Cardiac fibroblast (primary cell): ENCODE measurements at places on chromosomes 2 and 18.

- no peak for DNase-seq
Measured at GRCh38 chr2:25808006-25808383, 70.3 kb downstream of the ASXL2 start.

GRCh38 chr2:156021146-156022040 lies 311.1 kb downstream of the NR4A2 start:
- no peak for DNase-seq

GRCh38 chr2:69740502-69740951 lies 1.4 kb upstream of the ANXA4 start:
- no peak for DNase-seq

DNA sequence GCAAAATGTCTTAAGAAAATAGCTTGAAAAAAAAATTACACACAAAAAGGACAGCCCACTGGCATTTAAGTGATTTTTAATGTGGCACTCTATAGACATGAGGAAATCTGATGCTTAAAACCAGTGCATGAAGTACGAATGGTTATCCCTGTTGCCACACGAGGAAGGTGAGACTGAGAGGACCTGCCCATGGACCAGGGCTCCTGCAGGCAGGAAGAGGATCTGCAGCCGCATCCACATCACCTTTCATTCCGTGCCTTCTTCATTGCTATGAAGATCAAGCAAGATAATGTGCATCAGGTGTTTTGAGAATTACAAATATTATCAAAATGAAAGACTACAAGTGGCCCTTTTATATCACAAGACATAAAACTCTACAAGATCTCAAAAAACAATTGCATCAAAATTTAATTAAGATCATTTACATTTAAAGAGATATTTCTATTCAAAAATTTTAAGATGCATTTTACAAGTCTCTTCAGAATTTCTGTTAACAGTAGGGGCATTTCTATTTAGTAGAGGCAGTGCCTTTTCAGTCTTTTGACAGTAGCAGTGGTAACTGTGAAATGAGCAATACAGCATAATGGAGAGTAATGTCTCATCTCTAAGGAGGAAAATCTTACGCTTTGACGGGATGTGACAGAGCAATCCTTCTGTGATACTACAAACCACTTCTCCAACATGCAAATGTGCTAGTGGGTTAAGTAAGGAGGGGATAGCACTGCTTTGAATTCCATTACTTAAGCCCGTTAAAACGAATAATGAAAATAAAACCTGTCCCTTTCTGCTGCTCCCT lies 83.4 kb downstream of the SLC5A7 start:
- no peak for DNase-seq

DNA sequence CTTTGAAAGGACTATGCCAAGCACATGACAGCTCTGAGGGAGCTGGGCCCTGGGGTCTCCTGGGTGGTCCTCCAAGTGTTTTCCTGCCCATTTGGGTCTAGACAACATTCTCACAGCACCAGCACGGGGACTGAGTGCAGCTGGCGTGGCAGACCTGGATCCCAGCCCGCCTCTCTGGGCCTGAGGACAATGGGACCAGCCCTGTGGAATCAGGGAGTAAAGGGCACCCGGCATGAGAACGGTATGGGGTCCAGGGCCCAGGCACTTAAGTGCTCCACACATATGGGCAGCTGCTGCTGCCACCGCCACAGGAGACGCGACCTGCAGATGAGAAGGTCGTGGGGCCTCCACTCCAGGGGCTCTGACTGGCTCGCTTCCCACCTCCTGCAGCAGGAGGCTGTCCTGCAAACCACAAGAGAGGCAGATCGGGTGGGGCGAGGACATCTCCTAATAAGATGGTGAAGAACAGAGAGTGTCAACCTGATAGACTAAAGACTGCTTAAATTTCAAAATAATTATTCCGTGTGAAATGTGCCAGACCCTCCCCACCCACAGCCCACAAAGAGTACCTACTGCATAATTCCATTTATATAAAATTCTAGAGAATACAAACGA lies 46.3 kb downstream of the FAM178B start:
- no peak for DNase-seq

DNA sequence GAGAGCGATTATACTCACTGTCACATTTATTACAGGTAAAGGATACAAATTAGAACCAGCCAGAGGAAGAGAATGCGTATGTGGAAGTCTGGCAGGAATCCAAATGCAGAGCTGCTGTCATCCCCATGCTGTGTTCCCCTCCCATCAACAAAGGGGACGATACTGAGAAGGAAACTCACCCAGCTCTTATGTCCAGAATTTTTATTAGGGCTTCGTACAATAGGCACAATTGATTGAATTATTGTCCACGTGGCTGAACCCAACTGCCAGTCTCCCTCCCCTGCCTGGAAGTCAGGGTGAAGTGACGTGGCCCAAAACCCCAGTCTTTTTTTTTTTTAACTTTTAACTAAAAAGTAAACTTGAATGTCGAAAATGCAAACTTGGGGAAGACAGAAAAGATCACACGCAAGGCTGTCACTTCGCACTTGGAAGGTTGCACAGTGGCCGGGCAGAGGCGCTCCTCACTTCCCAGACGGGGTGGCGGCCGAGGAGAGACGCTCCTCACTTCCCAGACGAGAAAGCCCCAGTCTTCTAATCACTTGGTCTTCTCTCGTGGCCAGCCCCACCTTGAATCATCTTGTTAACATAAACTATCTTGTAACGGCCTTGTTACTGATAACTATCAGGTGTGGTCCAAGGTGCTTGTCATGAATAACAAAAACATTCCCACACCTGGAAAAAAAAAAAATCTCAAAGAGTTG lies 40.0 kb upstream of the ITSN2 start:
- DNase-seq, result no peak

GRCh38 chr2:168254158-168254935 lies 7.0 kb upstream of the STK39 start:
- peak; percentile 58 for DNase-seq

- DNase-seq, result no peak
Measured at GRCh38 chr2:223625652-223626051, 23.5 kb upstream of the SCG2 start.

DNA sequence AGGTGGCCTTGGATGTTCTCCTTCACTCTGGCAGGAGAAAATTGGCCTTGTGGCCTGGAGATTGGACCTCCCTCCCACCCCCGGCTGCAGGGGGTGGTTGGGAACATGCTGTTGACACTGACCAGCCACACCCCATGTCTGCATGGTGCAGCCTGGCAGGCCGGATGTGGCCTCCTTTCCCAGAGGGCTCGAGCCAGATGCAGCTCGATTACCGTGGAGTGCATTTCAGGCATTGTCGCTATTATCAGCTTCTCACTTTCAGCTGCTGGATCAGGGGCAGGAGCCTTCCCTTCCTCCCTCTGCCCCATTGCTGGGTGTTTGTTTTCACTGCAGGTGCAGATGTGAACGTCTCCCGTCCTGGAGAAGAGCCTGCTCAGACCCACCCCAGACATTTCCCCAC lies 211.0 kb upstream of the SIX2 start:
- DNase-seq, result no peak

- no peak for DNase-seq
Measured at GRCh38 chr2:139059617-139060016, 279.4 kb upstream of the NXPH2 start.

GRCh38 chr2:24087032-24087431 lies 2.4 kb upstream of the TP53I3 start:
- no peak for DNase-seq

GRCh38 chr18:36600548-36600947 lies 228.3 kb downstream of the TPGS2 start:
- no peak for DNase-seq

- DNase-seq, result peak; percentile 20
Measured at GRCh38 chr2:15521641-15522181, 39.4 kb downstream of the NBAS start.

- DNase-seq, result no peak
Measured at GRCh38 chr2:160408173-160408958, 85.2 kb downstream of the RBMS1 start.

DNA sequence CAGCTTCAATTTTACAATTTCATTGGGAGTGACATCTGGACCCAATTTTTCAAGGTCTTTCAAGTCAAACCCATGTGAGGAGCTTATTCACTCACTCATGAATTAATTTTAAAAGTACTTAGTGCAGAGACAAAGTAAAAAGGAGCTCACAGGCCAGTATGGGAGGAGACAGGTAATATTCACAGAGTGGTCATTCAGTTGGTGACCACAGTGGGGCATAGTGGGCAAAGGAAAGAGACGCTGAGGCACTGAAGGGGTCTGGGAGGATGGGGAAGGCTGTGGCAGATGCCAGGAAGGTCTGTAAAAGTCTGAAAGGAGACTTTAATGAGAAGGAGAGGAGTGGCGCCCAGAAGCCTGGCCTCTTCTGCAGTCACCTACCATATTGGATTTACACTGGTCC lies 76.0 kb downstream of the CD8B2 start:
- no peak for DNase-seq

- no peak for DNase-seq
Measured at GRCh38 chr2:21301871-21302455, 178.2 kb downstream of the TDRD15 start.

- no peak for DNase-seq
Measured at GRCh38 chr2:162712598-162712997, 126.0 kb downstream of the KCNH7 start.

DNA sequence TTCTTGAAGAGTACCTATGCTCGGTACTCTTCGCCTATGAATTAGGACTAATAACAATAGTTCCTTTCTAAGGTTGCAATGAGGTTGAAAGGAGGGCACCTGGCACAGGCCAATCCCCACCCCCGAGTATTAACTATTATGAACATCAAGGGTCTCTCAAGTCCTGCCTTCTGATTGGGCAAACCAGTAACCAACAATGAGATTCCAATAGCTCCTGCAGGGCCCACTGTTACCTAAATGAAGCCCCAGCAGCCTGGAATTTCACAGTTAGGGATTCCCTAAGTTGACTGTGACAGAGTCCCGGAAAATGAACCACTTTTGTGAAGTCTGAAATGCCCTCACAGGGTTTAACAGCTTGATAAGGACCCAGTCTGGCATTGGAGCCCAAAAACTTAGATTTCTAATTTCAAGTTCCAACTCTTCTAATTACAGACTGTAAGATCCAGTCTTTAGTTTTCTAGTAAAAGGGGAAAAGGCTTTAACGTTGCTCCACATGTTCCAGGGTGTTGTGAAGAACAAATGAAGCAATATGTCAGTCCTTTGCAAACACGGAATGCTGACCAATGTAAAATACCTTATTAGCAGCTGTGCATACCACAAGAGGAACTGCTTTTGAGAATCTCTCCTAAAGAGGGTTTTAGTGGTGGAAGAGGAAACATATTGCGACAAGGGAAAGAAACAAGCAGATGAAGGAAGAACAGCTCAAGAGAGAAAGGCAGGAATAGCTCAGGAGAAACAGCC lies 277.7 kb upstream of the MAP2 start:
- DNase-seq, result no peak

DNA sequence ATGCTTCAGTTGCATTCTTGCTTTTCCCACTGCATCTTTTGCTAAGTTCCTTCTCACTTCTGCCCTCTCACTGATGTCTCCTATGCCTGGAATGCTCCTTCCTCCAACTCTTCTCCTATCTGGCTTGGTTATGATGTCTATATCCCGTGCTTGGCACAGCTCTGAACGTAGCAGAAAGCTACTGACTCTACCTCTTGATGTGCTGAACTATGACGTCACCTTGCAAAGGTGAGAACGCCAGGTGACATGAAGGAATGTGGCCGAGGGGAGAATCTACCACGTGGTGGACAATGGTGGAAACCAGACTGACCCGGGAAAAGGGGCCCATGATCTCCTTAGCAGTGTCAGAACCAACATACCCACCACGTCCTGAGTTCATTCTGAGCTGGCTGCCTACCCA lies 209.7 kb downstream of the SH3BP4 start:
- DNase-seq, result no peak

GRCh38 chr2:236545814-236546480 lies 23.7 kb upstream of the ACKR3 start:
- no peak for DNase-seq

GRCh38 chr2:214651451-214651850 lies 158.0 kb downstream of the BARD1 start:
- DNase-seq, result peak; percentile 9

- DNase-seq, result no peak
Measured at GRCh38 chr2:219018286-219018685, 23.0 kb downstream of the CFAP65 start.

GRCh38 chr2:140416577-140416976 lies 1636.4 kb upstream of the NXPH2 start:
- no peak for DNase-seq

DNA sequence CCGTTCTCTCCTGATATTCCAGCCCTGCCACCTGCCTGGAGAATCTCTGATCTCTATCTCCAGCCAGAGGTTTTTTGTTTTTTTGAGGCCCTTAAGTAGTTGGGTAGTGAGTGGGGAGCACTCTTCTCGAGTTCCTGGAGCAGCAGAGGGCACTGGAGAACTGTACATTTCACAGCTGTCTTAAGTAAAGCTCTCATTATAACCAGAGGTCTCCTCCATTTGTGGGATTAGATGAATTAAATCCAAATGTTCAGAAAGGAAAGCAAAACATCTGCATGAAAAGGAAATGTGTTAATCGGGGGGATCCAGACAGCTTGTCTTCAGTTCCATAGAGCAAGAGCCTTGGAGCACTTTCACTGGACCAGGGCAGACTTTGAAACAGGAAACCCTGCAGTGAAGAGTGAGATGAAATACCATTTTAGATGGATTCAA lies 32.8 kb downstream of the AOX1 start:
- DNase-seq, result peak; percentile 63

DNA sequence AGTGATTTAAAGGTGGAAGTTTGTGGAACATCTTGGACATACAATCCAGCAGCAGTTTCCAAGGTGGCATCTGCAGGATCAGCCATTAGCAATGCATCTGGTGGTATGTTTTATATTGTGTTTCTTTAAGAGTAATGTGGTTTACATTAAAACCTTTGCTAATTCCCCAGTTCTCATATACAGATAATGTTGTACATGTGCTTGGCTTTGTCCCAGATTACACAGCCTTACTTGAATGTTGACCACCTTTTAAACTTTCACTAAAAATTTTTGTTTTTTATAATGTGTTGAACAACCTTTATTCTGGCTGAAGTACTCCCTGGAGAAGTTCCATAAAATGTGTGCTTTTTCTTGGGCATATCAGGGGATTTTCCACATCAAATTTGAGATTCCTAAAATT lies 57.5 kb downstream of the MIB1 start:
- DNase-seq, result no peak

DNA sequence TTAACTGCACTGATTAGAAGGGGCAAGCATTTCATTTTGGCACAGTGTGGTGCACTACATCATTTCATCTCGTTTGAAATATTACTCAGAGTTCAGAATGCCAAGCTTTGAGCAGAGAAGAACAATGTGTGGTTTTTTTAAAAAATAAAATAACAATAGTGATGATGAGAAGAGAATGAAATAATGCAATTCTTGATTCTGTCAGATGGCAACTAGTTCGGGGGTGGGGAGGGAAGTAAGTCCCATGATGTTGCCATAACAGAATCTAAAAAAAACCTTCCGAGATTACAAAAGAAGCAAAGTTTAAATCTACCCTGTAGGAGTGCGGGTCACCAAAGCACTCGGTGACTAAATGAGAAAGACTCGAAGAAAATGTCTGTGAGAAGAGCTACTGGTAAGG lies 490.4 kb downstream of the NR4A2 start:
- DNase-seq, result peak; percentile 1
